Stimulated activated CD8-positive, alpha-beta memory T cell treated with anti-CD3 and anti-CD28 coated beads, Interleukin-4, amount 100 ng/mL, for 24 hours (primary cell): ENCODE measurements at places on chromosomes 5 and 9.

GRCh38 chr5:178940569-178941360 lies at the start of gene ZNF454:
Gene ZNF454, plus strand, starts transcription at chr5:178941198. Its CDS starts 1,594 bp downstream, at chr5:178942792.
- DNase-seq: no peak

DNA sequence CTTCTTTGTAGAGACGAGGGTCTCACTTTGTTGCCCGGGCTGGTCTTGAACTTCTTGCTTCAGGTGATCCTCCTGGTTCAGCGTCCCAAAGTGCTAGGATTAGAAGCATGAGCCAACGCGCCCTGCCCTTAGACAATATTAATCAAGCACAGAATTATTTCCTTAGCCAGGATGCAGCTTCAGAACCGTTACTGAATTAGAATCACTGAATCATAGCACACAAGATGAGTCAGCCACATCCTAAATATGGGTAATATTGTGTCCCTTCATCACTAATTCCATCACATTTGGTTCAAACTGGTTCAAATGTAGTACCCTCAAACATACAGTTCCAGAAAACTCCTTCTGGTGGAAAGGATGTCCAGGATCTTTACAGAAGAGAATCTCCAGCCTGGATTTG lies 82.7 kb downstream of the BNC2 start:
- no peak for DNase-seq

DNA sequence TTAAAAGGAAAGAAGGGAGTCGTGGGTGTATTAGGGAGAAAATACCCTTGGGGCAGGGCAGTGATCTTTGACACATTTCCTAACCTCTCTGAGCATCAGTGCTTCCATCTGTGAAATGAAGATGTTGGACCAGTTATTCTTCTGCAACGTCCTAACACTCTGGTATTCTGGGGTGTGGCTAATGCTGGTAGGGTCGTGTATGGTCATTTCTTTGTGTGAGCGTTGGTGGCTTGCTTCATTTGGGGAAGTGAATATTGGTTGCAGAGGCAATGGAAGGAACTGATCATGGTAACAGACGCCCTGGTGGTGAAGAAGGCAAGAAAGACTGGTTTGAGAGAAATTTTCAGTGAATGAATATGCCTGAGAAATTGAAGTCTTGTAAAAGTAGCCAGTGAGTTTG lies 67.9 kb upstream of the TTC23L start:
- no peak for DNase-seq

GRCh38 chr5:6495433-6496206 lies 47.0 kb downstream of the UBE2QL1 start:
- DNase-seq: no peak

DNA sequence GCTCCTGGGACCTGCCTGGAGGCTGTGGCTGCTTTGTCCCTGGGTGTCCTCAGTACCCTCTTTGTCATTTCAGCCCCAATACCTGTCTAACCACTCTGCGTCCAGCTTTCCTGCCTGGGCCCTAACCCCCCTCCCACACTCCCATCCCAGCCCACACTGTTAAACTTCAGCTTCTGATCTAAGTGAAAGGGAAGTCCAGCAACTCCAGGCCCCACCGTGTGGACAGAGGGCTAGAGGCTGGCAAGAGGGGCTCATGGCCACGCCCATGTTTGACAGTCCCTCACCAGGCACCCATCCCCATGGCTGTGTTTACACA lies 56.3 kb downstream of the SEMA4D start:
- no peak for DNase-seq

DNA sequence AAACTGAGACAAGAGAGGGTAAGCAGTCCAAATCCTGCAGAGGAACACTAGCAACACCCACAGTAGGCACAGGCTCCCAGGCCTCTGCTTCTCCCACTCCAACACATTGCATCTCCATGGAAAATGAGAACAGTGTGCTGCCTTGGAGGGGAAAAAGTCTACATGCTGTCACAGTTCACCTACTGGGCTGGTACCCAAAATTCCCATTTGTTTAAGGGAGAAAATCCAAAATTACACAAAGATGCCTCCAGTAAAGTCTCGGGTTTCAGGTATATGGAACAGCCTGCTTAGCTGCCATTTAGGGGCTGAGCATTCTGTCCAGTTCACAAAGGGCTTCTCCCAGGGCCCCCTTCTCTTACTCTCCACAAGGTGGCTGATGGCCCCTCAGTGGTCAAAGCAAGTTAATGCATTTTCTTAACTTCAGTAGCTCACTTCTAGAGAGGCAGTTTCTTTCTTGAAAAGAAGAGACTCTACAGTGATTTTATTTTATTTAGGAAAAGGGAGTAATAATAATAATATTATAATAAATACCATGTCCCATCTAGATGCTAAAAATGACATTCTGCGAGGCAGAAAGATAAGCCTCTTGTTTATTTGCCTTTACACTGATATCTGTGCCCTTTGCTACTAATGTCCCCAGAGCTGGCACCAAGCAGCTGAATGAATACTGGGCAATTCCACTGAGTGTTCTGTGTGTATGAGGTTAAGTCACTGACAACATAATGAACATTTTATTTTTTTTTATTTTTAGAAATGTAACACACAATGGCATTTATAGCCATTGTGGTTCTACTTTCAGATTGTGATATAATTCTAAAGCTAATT lies 89.4 kb downstream of the RGS7BP start:
- no peak for DNase-seq

- DNase-seq: no peak
These were observed 595.4 kb upstream of the RIOK2 start for GRCh38 chr5:97778451-97778850.

DNA sequence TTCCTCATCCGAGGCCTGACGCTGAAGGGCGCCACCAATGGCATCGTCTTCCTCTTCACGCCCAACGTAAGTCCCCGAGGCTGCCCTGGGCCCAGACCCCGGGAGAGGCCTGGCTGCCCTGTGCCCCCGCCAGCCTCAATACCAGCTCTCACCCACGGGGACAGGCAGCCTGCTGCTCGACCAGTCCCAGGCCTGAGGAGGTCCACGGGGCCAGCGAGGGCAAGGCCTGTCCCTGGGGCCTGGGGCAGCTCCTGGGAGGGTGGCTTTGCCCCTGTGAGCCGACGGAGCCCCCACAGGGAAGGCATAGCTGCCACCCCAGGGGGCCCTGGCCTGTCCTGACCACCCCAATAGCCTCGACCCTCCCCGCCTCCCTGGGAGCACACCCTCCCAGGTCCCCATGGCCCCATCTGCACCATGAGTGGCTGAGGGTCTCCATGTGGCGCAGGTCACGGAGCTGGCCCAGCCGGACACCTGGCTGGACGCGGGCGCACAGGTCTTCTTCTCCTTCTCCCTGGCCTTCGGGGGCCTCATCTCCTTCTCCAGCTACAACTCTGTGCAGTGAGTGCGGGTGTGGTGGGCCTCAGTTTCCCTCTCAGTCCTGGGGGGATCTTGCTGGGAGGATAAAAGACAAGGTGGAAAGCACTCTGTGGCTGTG lies 11.5 kb upstream of the SLC6A18 start:
- DNase-seq: no peak

- DNase-seq: no peak
These were observed 96.9 kb downstream of the PARP8 start for GRCh38 chr5:50763351-50763750.

- no peak for DNase-seq
These were observed 103.6 kb upstream of the EGFLAM start for GRCh38 chr5:38154615-38155204.

DNA sequence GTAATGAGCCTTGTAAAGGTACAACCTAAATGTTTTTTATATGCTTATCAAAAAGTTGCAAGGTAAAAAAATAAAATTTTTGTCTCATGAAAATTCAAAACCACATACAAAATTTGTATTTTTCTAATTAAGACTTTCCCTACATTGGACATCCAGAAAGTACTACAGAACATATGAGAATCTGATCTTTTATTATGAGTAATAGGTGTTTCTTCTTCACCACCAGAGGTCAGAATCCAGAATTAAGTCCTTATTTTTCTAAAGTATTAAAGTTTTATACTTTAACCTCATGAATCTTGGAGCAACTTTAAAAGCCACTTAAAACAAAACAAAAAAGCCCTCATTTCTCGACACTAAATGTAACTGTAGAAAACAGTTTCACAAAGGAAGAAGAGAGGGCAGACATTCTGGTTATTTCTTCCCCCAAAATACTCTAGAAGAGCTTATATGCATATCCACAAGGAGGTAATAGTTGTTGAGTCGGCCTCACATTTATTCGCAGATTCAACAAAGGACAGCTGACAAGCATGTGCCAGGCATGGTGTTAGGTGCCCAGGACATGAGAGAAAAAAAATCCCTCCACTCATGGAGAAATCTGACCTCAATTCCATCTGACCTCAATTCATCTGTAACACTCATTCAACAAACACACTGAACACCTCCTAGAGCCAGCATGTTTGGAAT lies 69.3 kb downstream of the MLLT3 start:
- no peak for DNase-seq

GRCh38 chr9:133543772-133544467 lies 9.4 kb downstream of the ADAMTSL2 start:
- no peak for DNase-seq

- DNase-seq: no peak
These were observed 74.5 kb downstream of the RASEF start for GRCh38 chr9:82988488-82988887.

GRCh38 chr5:65451436-65451835 lies 30.3 kb downstream of the ADAMTS6 start:
- DNase-seq: no peak

DNA sequence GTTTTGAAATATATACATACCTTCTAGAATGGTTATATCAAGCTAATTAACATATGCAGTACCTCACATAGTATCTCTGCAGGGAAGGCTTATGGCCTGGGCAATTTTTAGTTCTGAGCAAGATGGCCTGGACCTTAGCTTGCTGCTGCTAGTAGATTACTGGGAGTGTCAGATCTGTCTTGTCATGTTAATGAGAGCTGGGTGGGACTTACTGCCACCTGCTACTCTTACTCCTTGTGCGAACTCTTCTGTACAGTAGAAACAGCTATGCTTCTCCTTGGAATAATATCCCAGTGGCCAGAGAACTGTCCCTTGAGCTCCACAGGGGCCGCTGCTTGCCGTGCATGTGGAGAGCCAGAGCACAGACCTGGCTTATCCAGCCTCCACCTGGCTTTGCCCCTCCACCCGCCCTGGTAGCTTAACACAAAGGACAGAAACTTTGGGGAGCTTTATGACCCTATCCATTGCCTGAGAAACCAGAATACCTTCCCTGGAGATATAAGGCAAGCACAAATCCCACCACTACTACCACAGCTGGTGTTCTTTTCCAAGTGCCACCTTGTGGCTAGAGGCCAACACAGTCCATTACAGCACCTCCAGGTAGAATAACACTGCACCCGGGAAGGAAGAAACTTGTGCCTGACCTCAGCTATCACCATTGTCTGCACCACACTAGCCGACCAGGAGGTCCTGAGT lies 74.4 kb upstream of the RUSC2 start:
- no peak for DNase-seq

- DNase-seq: no peak
These were observed 1.3 kb upstream of the SUSD3 start for GRCh38 chr9:93057042-93057702.

DNA sequence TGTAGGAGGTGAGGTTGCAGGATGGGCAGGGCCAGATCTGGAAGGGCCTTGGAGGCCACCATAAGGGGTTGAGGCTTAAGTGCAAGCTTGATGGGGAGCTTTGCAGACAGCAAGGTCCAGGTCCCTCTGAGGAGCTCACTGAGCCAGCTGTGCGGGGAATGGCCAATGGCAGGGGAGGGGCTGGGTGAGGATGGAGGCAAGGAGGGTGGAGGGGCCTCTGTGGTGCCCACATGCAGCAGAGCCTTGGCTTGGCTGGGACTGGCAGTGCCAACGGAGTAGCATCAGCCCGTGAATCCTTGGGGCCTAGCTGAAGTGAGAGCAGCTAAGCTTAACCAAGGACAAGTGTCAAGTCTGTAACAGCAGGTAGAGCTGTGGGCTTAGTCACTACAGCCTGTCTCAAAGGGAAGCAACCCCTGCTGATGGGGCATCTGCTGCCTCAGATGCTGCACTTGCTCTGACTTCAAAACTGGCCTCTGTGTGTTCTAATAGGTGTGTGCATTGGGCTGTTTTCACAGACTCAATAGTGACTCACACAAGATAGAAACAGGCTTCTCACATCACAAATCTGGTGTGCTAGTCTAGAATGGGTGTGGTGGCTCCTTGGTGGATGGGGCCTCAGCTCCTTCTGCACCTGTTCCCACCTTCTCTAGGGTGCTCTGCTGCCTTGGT lies 16.3 kb downstream of the GALNT12 start:
- no peak for DNase-seq

DNA sequence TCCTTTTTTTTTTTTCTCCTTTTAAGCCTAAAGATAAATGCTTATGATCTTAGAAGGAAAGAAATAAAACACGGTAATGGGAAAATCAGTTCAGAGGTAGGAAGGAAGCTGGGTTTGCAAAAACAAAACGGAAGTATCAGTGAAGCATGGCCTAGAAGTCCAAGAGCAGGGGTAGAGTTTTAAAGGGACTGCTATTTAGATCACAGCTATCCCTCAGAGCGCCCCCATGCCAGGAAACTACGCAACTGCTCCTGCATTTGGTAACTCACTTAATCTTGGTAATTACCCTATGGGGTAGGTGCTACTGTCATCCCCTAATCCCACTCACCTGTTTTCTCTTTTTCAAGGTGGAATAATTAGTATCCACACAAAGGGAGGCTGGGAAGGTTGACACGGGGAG lies 16.0 kb downstream of the TLE1 start:
- DNase-seq: no peak

- DNase-seq: no peak
These were observed 120.4 kb downstream of the SPATA31D1 start for GRCh38 chr9:82108941-82109340.

- no peak for DNase-seq
These were observed 459.6 kb upstream of the PAPPA start for GRCh38 chr9:115694014-115694413.

DNA sequence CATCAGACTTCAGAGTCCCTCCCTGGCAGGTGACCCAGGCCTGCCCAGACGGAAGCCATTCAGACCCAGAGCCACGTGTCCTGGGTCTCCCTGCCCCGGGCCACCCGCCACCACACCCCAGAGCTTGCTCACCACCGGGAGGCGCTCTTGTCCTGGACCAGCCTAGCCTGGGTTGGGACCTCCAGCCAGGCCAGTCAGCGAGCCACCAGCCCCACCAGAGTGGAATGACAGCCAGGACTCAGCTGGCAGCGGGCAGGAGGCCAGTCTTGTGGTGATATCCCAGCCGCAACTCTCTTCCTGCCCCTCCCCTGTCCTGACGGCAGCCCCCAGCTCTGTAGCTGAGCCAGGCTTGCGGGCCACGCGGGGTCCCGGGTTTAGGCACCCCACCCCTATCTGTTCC lies 1.7 kb upstream of the PTGDS start:
- DNase-seq: no peak

DNA sequence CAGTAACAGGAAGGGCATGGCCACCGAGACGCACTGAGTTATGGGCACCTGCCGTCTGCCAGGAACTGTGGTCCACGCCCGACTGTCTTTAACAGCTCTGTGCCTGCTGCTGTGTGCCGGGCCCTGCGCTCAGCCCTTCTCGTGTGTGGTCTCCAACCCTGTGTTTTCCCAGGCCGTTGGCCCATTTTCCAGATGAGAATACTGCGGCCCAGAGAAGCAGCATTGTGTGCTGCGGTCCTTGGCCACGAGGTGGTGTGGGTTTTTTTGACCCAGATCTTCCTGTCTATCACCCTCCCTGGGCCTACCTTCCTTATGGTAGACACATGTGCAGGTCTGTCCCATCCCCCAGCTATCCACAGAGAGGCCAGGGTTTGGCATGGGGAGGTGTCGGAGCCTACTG lies 47.0 kb downstream of the RXRA start:
- DNase-seq: no peak
